Peyer's patch (tissue), 4 donors: ENCODE measurements at places on chromosomes 7 and 10. TPM values are rescaled to one million over a fixed set of nuclear protein-coding genes. Genes with fewer than 3 reads are reported as not detected.
A peak's percentile ranks its signal among the peaks of the same experiment; 100 is the strongest.

Gene TBXAS1
- 35.5 TPM for total RNA-seq

Gene AKR1B1
- total RNA-seq, result 3.9 TPM

Gene SLC26A3
- total RNA-seq, result 344 TPM

Gene FAM13C
- total RNA-seq, result 47.9 TPM

Gene FANK1
- 3.5 TPM for total RNA-seq

Gene PRLHR
- not detected for total RNA-seq

Gene DNAJC12
- not detected for total RNA-seq

Gene NPY
- total RNA-seq, result 13.3 TPM

GRCh38 chr7:93890464-93891068 lies at the start of gene TFPI2:
TFPI2 (minus strand) TSS chr7:93890753; CDS start chr7:93890678, 75 bp downstream.
- no peak for DNase-seq

GRCh38 chr10:1074748-1075308 lies 18.6 kb downstream of the WDR37 start:
- DNase-seq, result no peak

- DNase-seq, result no peak
Observed at GRCh38 chr10:65581426-65582026, 1344.3 kb upstream of the LRRTM3 start.

DNA sequence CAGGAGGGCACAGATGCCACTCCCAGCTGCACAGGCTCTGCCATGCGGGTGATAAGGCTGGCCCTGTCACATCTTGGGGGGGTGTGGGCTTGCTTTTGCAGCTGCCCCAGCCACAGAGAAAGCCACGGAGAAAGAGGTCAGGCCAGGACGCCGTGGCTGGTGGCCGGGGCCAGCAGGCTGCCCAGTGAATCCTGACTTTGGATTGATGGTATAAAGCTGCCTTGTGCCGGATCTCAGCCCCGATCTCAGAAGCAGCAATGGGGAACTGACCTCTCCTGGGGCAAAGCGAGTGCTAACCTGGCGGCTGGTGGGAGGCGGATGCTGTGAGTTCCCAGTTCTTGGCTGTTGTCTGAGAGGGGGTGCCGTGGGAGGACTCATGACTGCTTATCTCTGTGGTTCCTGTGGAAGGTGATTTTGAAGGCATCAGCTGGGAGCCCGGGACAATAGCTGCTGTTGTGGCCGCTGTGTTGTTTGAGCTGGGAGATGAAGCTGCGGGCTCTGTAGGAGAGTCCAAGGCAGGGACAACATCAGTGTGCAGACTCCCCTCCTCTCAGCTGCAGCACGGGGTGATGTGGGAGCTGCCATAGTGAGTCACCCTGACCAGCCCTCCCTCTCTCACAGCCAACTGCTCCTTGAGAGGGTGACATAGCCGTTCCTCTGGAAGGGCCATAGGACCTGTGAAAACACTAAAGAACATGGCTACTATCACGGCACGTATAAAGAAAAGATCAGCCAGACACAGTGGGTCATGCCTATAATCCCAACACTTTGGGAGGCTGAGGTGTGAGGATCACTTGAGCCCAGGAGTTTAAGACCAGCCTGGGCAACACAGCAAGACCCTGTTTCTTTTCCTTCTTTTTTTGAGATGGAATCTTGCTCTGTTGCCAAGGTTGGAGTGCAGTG lies 17.0 kb downstream of the IL15RA start:
- no peak for DNase-seq

GRCh38 chr7:28397141-28397540 lies 15.2 kb upstream of the CREB5 start:
- DNase-seq, result no peak

DNA sequence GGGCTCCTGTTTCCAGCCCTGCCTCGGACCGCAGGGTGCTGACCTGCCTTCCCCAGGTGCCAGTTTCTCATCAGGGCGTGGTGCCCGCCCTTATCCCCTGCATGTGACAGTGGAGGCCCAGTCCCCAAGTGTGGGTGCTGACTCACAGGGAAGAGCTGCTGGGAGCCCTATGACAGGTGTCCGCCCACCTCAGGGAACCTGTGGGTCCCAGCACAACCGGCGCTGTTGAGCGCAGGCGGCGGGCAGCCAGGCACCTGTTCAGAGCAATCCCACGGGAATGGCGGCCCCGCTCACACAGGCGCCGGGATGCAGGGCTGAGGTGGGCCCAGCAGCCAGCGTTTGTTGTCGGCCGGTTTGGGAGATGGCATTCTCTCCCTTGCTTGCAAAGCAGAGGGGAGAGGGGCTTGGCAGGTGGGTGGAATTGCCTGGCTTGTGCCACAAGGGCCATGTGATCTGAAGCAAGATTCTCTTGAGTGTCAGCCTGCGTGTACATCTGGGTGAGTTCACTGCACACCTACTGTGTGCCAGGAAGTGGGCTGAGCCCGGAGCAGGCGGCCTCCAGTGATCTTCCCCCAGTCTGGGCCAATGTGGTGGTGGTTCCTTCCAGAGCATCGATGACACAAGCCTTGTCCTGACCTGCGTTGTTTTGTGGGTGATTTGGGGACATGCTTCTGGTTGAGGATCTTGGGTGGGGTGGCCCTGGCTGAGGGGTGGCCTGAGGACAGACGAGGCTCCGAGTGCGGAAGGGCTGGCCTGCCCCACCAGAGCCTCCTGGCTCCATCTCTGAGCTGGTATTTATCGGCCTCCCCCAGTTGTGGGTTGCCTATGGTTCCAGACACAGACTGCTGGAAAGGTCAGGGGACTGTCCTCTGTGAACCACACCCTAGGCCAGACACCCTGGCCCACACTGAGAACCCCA lies 2.4 kb downstream of the PWWP2B start:
- no peak for DNase-seq

- DNase-seq, result no peak
Observed at GRCh38 chr10:48500771-48501170, 104.1 kb downstream of the ARHGAP22 start.

- no peak for DNase-seq
Observed at GRCh38 chr7:80453699-80454340, 58.0 kb downstream of the GNAT3 start.

GRCh38 chr10:101450277-101451080 lies 96.5 kb downstream of the BTRC start:
- no peak for DNase-seq

DNA sequence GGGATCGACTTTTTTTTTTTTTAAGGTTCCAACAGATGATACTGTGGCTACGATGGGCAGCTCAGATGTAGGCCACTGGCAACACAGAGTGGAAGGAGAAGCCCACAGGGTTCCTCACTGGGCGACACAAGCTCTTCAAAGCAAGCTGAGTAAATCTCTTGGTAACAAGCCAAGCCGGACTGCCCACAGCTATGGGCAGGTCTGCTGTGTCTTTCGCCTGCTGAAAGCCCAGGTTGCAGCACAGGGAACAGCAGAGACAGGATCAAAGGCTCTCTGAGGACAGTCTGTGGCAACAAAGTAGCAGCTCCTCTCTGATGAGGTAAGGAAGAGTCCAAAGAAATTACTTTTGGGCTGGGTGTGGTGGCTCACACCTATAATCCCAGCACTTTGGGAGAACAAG lies 83.6 kb downstream of the KCNMA1 start:
- DNase-seq, result no peak

DNA sequence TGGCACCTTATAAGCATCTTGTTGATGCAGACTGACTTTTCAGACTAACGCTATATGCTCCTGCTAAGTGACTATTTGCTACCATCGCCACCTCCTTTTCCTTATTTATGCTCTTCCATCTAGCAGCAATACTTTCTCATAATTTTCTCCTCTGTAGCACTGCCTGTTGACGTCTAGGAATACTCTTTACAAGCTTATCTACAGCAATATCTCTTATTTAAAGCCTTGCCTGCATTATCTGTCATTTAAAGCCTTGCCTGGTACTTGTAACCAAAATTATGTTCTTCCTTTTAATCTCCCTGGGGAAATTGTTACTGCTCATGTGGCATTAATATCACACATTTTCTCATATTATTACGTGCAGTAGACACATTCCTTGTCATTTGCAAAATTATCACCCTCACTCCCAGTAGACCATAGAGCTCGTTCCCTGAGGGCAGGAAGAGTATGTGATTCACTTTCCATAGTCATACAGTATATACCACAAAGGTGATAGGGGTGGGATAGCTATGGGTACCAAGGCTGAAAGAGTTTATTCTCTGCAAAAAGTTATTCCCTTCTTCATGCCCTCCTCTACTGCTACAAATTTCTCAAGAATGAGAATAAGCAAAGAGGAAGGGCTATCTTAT lies 359.7 kb upstream of the PCDH15 start:
- DNase-seq, result no peak

DNA sequence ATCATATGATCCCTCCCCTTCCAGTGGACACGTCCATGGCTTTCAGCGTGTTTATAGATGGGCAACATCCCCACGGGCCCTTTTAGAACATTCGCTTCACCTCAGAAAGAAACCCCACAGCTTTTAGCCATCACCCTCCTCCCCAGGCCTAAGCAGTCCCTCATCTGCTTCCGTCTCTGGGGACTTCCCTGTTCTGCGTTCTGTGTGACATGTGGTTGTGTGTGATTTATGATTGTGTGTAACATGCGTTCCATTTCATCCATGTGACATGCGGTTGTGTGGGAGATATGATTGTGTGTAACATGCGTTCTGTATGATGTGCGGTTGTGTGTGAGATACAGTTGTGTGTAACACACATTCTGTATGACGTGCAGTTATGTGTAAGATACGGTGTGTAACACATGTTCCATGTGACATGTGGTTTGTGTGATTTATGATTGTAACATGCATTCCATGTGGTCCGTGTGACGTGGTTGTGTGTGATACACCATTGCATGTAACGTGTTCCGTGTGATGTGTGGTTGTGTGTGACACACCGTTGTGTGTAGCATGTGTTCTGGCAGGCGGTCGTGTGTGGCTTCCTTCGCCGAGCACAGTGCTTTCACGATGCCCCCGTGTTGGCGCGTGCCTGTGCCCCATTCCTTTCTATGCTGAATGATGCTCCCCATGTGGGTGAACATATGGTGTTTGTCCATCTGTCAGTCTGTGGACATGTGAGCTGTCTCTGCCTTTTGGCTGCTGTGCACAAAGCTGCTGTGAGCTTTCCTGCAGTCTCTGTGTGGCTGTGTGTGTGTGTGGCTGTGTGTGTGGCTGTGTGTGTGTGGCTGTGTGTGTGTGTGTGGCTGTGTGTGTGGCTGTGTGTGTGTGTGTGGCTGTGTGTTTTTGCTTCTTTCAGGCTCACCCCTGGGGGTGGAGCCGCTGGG lies 26.2 kb downstream of the PWWP2B start:
- no peak for DNase-seq

- peak; percentile 74 for DNase-seq
Observed at GRCh38 chr7:5424749-5425506, 1.3 kb upstream of the TNRC18 start.

- DNase-seq, result no peak
Observed at GRCh38 chr7:18437101-18437500, 58.4 kb upstream of the HDAC9 start.

DNA sequence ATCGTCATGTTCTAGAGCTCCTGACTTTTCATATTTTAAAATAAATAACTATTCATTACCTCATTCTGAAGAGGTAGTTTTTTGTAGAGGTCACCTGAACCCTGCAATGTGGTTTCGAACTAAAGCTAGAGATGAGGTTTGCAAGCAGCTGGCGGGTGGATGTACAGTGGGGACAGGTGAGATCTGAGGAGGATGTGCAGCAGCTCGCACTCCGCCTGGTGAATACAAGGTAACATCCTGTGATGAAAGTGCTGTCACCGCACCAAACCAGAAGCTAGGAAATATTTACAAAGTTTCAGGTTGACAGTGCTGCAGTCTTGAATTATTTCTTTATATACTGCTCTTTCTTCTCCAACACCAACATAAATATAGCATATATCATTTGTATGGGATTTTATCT lies 26.5 kb downstream of the NDUFB2 start:
- DNase-seq, result no peak

DNA sequence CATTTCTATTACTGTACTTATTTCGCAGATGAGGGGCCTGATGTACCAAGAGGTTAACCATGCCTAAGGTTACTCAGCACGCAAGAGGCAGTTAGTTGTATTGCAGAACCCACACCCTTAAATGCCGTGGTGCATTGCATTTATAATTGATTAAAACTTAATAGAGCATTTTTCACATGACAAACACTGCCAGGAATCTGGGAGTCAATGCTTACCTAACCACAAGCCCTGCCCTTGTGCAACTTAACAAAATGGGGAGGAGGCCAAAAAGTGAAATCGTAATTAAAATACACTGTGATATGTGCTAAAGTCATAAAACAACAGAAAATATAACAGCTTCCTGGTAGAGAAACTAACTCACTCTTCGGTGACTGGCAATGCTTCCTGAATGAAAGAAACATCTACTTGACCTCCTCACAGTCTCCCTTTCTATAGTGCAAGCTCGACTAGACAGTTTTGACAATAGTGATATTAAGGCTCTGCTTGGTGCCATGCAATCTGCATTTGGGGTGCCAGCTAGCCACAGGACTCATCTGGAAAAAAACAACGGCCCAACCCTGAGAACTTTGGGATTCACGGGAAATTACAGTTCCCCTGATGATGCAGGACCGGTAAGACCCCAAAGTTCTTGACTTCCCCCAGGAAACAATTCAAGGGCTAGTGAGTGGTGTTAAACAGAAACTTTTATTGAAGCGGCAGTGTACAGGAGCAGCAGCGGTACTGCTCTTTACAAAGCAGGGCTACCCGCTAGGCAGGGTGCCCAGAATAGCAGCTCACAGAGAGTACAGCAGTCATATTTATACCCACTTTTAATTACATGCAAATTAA lies 612.4 kb downstream of the TNS3 start:
- no peak for DNase-seq

DNA sequence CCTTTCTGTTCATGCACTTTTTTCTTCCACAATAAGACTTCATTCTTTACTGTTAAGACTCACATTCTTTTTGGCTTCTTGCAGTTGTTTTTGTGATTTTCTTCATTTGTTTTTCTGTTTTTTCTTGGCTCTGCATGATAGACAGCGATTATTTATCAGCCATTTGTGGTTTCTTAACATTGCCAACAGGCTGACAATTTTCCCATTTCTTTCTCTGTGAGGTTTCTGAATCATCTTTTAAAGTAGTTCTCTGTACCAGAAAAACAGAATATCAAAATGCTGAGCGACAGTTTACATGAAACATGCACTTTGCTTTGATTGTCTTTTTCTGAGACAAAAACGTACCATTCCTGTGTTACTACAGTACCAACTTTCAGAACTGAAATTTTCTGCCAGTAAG lies 334.2 kb upstream of the MAGI2 start:
- DNase-seq, result no peak

GRCh38 chr10:4984223-4984622 lies 19.4 kb downstream of the AKR1C2 start:
- no peak for DNase-seq

GRCh38 chr7:134396031-134396430 lies 62.9 kb downstream of the AKR1B1 start:
- no peak for DNase-seq
